ENCODE measurements at places on chromosomes 1 and 21.

- no peak for DNase-seq
These were observed 7.6 kb upstream of the ERG start for GRCh38 chr21:38505654-38506523.

DNA sequence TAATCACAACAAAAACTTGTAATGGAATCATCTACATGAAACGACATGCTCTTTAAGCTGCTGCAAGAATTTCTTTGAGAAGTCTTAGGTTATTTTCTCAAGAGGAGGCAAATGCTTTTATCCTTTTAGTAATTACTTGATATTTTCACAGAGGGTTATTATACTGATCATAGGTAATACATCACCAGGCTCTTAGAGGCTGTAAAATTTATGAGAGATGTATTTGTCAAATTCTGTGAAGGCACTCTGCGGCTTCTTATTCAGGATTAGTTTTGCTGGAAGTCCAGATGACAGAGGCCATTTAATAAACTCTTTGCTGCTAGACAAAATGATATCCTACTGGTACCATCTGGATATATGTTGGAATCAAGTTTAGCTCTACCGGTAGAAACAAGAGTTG is 624.3 kb upstream of the BRINP3 start:
- DNase-seq: no peak

- DNase-seq: no peak
These were observed 10.7 kb upstream of the GATAD2B start for GRCh38 chr1:153933430-153933829.

DNA sequence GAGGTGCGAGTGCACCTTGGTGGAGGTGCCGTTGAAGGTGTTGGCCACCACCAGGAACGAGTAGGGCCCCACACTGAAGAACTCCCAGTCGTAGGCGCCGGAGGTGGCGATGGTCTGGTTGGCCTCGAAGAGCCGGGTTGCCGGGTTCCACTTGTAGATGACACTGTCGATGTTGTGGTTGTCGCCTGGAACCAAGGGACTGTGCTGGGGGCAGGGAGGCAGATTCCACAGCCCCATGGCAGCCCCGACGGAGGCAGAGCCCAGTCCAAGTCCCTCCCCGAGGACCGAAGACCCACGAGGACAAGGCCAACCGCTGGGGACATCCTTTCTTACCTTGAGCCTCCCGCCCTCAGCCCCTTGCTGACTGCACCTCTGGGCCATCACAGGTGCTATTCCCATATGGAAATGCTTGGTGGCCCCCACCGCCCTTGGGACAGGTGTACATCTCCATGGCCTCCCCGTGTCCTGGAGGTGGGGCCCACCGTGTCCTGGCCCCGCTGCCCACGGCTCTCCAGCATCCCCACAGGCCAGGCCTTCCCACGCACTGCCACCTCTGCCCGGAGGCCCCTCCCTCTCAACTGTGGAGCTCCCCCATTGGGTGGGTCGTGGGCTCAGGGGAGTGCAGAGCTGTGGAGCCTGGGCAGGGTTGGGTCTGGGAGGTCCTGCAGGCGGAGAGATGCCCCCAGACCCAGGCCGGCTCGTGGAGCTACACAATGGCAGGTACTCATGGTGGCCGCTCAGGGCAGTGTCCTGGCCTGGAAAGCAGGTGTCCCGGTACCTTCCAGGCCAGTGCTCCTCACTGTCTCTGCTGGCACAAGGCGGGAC is 17.9 kb downstream of the KRTAP10-1 start:
- no peak for DNase-seq

GRCh38 chr1:114368560-114369255 is 142.3 kb downstream of the TRIM33 start:
- DNase-seq: no peak

DNA sequence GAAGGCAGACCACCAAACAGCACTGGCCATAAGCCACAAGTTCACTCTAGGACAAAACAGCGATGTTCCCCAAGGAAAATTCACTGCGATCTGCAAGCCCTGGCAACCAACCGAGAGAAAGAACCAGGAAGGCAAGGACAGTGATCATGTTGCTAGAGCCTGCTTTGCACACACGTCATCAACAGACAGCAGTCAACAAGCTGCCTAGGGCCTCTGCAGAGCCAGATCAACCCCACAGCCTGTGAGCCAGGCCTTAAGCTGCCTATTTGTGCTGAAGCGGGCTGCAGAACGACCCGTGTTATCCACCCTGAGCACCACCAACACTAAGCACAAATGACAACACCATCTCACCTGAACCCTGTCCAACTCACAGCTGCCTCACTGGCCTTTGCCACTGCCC is 6.2 kb upstream of the YRDC start:
- no peak for DNase-seq

- DNase-seq: no peak
These were observed 169.2 kb upstream of the HP1BP3 start for GRCh38 chr1:20956272-20956671.

- no peak for DNase-seq
These were observed 801 bp downstream of the EPRS1 start for GRCh38 chr1:220045356-220046051.

DNA sequence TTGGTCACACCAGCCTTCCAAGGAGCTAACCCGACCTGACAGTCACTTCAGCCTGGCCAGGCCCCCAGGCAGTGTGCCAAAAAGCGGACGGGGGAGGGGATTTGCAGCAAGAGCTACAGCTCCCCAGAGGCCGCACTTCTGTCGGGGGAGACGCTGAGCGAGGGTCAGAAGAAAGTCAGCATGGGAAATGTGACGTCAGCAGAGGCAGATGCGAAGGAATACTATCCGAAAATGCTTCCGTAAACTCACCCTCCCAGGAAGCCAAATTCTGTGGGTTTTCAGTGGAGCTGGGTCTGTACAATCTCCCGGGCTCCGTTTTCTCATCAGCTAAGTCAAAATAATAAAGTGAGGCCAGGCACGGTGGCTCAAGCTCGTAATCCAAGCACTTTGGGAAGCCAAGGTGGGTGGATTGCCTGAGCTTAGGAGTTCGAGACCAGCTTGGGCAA is 28.5 kb upstream of the ECE1 start:
- DNase-seq: no peak

All from cortex of kidney (tissue), 1 donor.